Stimulated activated CD8-positive, alpha-beta memory T cell treated with anti-CD3 and anti-CD28 coated beads, Interleukin-15, amount 100 ng/mL, for 1 hour (primary cell): ENCODE measurements at places on chromosomes 2 and 18.

- DNase-seq: no peak
Observed at GRCh38 chr2:168510125-168510756, 54.2 kb downstream of the CERS6 start.

DNA sequence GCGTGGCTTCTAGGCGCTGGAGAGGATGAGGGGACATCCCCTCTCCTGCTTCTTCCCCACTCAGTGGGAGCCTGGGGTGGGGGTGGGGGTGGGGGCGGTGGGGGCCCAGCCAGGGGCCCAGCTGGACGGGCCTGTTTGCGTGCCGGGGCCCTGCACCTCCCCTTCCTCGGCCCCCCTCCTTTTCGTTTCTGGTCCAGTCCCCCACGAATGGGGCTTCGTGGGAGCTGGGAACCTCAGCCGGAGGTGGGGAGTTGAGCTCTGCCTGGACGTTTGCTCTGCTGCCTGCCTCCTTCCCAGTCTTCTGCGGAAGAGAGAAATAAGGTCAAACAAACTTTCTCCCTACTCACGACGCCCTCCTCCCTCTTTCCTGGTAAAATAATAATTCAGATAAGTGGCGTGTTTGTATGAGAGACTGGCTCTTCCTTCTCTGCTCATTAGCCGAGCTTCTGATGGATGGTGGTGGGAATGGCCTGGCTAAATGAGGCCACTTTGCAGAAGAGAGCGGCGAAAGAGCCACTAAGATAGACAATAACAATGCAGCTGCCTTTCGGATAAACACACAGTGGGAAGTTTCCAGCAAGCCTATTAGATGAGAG, 782 bp downstream of the MTA3 start:
- DNase-seq: no peak

DNA sequence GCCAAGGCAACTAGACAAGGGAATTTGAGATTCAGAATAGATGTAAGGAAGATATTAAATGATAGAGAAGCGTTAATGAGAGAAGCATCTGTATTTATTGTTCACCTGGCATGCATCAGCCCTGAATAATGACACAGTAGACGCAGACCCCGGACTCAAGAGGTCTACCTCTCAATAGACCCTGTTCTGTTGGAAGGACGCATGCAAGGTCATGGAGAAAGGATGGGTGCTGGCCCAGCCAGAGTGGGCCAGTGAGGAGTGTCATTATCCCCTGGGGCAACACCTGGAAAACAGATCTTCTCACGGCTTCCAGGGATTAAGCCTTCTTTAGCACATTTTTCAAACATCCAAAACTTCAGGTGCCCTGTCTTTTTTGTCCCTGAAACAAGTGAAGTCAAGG, 461.0 kb downstream of the EIPR1 start:
- no peak for DNase-seq

- no peak for DNase-seq
Observed at GRCh38 chr18:69872661-69873060, 75.0 kb downstream of the CD226 start.

DNA sequence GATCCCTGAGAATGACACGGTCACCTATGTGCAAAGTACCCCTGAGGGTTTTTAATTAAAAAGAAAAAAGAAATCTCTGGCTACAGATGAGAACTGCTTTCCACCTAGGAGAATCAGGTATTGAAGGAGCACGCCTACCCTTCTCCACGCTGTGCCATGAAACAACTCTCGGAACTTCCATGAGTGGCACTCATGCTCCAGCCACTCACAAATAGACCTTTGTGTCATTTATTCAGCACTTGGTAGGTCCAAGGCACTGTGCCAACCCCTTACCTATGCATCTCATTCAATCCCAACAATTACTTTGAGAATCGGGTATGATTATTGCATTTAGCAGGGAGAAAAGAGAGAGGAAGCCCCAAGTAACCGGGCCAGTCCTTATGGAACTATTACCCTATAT, 44.9 kb upstream of the TTC39C start:
- DNase-seq: no peak

DNA sequence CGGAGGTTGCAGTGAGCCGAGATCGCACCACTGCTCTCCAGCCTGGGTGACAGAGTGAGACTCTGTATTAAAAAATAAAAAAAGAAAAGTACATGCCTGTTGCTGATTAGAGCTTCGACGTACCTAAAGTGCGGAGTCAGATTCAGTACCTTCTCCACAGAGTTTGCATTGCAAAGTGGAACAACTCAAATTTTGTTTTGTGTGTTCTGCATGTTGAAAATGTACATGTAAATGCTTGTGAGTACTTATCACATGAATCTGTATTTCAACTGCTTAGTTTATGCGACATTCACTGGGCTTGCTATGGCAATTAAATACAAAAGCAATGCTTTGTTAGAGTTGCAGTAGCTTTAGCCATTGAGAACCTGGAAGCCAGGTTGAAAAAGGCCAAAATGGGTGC, 36.4 kb downstream of the ACTR2 start:
- no peak for DNase-seq

GRCh38 chr2:203654826-203655225, 51.6 kb upstream of the CD28 start:
- no peak for DNase-seq

GRCh38 chr2:224659714-224660113, 56.5 kb downstream of the CCDC195 start:
- DNase-seq: no peak
